ENCODE measurements at places on chromosomes 3 and 15.

DNA sequence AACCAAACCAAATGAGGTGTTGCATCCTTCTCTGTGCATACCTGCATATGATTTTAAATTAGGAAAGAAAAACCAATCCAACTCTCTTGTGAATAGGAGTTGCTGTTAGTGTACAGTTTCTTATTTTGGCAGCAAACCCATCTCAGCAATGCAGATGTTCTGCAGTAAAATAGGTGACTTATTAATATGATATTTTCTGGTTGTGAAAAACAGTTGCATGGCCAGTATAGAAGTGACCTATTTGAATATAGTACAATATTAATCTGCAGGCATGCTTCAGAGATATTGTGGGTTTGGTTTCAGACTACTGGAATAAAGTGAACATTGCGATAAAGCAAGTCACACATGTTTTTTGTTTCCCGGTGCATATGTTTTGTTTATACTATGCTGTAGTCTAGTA, 42.2 kb downstream of the AKAP13 start:
- DNase-seq, result no peak

DNA sequence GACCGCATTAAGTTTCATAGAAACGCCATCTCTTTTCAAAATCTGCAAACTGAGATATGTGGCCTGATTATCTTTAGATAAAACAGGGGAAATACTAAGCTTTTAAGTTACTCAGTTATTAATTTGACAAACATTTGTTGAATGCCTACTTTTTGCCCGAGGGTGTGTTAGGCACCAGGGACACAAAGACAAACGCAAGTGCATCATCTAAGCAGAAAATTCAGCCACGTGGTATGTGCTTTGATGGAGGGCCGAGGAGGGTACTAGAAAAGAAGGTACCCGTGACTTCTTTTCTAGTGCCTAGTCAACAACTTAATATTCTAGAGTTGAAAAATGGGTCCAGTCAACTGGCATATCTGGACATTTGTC, 594.3 kb downstream of the MAGI1 start:
- DNase-seq, result no peak

DNA sequence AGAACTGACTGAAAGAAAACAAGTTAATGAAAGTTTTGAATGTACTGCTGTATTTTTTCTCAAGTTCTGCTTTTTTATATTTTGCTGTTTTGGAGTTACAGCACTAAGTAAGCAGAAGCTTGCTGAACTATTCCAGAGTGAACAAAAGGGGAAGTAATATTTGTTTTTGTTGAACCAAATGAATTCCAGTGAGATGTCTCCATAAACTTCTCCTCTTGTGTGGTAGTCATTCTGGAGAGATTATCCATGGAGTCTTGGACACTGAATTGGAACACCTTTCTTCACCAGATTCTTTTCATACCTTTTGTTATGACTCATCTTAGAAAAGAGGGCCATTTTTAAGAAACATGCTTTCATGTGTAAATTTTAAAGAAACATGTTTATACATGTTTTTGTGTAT, 8.8 kb downstream of the ANKUB1 start:
- no peak for DNase-seq

DNA sequence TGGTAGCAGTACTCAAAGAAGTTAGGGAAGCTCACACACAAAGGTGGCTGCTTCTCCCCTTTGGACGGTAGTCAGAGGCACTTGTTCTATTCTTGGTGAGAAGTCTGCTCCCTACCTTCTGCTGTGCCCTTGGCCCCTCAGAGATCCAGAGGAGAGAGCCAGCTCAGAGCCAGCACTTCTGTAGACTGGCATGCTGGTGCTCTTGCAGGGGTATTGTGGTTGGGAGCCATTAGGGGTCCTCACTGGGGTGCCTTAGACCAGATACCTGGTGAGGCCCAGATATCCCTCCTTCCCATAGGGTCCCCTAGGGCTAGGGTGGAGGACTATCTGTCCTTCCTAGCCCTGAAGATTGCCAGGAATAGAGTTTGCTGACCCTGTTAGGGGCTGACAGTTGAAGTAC, 140.6 kb downstream of the EEFSEC start:
- no peak for DNase-seq

DNA sequence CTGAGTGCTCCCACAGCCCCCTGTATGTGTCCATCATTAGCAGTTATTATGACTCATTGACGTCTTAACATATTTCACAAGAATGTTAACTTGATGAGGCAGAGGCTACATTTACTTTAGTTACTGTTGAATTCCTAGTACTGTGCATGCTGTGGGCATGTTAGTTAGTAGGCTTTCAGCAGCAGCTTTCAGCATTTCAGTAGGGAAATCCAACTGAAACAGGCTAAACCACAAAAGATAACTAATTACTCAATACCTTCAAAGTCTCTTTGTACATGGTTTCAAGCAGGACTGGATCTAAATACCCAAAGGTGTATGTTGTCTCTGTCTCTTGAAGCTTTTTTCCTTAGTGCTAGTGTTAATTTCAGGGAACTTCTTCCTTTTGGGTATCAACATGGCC, 229.9 kb upstream of the SUCLG2 start:
- DNase-seq, result no peak
